ENCODE measurements at places on chromosomes 3 and 15.
A peak's percentile ranks its signal among the peaks of the same experiment; 100 is the strongest.

GRCh38 chr3:6262010-6262409, 598.9 kb upstream of the GRM7 start:
- DNase-seq = no peak

GRCh38 chr3:54279005-54279583, 156.7 kb downstream of the CACNA2D3 start:
- no peak for DNase-seq

- no peak for DNase-seq
Measured at GRCh38 chr15:80507131-80507530, 102.9 kb downstream of the ARNT2 start.

GRCh38 chr3:16279010-16279801, 14.2 kb downstream of the OXNAD1 start:
- DNase-seq = no peak

- peak; percentile 43 for DNase-seq
Measured at GRCh38 chr3:156787926-156788663, 38.1 kb upstream of the LEKR1 start.

GRCh38 chr3:130712718-130713423, 33.8 kb downstream of the PIK3R4 start:
- DNase-seq = no peak

DNA sequence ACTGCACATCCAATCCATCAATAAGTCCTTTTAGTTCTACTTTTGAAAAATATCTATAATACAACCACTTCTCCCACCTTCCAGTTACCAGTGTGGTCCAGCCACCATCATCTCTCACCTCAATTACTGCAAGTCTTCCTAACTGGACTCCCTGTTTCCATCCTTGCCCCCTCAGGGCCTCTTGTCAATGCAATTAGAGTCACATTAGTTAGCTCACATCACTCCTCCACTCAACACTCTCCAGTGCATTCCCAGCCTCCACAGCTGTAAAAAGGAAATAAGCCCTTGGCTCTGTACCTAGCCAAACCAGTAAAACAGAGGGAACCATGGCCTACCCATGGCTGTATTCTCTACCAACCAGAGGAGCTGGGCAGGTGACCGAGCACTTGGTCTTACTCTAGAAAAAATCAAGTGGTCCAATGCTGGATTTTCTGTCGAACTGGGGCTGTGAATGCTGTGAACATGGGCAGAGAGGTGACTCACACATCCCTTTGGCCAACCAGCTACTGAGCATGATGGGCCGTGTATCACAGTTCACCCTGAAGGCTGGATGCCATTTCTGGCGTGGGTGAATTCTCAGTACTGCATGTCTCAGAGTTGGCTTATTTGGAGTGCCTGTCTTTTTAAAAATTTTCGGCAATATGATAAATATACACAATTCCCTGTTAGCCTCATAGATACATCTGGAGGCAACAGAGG, 62.5 kb upstream of the C15orf61 start:
- DNase-seq = no peak

DNA sequence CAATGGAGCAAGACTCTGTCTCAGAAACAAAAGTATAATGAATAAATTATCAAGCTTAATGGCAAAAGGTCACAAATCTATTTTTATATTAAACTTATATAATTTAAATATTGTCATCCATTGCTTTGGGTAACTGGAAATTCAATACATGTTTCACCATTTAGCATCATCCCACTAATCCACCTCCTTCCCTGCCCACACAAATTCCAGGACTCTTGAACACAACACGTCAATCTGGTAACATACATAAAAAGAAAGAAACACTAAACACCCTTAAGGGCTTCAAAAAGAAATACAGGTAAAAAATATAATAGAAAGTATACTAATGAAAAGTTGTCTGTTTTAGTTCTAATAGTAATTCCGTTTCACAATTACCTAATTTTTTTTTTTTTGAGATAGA, 149.4 kb downstream of the STAG1 start:
- no peak for DNase-seq

DNA sequence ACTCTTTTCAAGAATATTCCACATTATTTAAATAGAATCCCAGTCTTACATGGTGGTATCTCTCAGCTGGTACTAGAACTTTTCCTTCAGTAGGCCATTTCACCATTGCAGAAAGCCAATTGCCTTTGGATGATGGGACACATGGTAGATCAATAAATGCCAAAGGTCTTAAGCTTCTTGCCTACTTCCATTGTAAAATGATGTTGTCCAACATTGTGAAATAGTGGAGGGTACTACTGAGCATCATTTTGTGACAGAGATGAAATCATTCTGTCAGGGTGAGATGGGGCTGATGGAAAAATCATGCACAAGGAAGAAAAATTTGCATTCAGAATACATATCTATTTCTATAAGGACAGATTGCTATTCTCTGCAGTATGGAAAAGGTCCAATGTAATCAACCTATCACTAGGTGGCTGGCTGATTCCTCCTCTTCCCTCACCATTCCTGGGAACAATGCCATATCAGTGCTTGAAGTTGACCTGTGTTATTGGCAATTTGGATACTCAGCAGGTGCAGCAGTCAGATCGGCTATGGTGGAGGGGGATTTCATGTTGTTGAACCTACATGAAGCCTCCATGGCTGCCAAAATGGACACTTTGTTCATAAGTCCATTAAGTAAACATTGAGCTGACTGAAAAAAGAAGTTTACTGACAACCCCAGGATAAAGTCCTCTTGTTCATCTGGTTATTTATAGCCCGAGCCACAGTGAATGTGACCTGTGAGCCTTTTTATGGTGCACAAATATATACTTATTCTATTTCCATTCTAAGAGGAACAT, 596.9 kb upstream of the ARPP21 start:
- no peak for DNase-seq

- no peak for DNase-seq
Measured at GRCh38 chr15:50182219-50183013, 420 bp downstream of the SLC27A2 start.

GRCh38 chr15:48580736-48581135, 64.8 kb downstream of the FBN1 start:
- no peak for DNase-seq

DNA sequence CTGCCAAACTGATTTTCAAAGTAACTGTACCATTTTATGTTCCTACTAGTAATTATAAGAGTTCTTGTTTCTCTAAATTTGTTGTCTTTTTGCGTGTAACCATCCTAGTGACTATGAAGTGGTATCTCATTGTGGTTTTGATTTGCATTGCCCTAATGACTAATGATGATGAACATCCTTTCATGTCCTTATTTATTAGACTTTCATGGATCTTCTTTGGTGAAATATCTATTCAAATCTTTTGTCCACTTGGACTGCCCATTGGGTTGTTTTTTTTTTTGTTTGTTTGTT, 3.6 kb downstream of the OXSR1 start:
- no peak for DNase-seq

GRCh38 chr15:87293031-87293430, 963.5 kb downstream of the NTRK3 start:
- no peak for DNase-seq

- no peak for DNase-seq
Measured at GRCh38 chr3:60877188-60877587, 374.1 kb downstream of the FHIT start.

DNA sequence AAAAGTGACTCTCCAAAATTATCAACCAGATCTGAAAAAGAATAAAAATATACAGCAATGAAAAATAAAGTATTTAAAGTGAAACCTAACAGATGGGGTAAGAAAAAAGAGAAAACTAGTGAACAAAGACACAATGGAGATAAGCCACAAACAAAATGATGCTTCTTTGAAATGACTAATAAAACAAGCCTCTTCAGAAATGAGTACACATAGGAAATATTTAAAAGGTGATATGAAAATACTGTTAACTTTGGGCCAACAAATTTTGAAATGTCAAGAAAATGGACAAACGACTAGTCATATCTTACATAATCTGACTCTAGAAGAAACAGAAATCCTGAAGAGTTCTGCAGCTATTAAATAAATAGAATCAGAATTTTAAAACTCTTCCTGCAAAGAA, 164.2 kb downstream of the ERC2 start:
- DNase-seq = no peak

GRCh38 chr3:169390271-169390670, 273.2 kb downstream of the MECOM start:
- no peak for DNase-seq

GRCh38 chr15:41483519-41483918, 10.2 kb upstream of the ITPKA start:
- no peak for DNase-seq

DNA sequence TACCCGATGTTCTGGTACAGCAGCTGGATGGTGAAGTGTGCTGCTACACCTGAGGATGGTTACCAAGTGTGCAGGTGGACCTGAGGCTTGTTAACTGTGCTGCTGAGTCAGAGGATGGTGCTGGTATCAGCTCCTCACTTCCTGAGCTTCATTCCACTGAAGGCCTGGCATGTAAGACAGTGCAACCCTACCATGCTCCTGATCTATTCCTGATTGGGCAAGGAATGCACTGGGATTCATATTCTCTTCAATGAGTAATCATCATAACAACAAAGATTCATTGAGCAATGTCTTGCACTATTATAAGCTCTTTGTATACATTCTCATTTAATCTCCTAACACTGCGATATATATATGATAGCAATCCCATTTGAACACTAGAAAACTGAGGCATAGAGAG, 62.9 kb upstream of the THSD4 start:
- no peak for DNase-seq

DNA sequence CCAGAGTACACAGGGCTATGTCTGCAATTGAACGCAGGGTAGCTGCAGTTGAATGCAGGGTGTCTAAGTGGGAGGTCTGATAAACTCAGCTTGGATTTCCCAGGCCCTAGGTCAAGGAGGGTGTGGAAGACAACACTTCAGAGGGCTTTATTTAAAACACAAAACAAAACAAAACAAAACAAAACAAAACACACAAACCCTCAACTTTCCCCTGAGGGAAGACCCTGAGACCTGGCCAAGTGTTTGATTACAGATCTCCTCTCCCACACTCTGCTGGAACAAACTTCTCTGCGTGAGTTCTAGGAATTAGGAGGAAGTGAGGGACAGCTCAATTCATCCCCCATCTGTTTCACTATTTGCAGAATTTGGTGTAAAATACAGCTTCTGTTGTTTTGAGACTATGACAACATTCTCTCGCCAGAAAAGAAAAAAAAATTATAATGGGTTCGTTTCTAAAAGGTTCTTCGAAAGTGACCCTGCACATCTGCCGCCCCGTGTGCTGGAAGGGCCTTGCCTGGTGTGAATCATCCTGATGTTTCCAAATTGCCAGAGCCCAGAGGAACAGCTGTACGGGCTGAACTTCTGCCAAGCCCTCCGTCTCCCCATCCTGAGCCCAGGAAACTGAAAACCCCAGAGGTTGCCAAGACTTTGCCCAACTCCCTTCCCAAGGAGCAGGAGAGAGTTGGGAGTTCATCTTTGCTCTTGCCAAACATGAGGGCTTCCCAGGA, 73.3 kb upstream of the RAD18 start:
- DNase-seq = no peak

- no peak for DNase-seq
Measured at GRCh38 chr3:183386651-183387050, 41.8 kb downstream of the MCF2L2 start.

- DNase-seq = no peak
Measured at GRCh38 chr3:43076857-43077256, 29.0 kb downstream of the POMGNT2 start.

DNA sequence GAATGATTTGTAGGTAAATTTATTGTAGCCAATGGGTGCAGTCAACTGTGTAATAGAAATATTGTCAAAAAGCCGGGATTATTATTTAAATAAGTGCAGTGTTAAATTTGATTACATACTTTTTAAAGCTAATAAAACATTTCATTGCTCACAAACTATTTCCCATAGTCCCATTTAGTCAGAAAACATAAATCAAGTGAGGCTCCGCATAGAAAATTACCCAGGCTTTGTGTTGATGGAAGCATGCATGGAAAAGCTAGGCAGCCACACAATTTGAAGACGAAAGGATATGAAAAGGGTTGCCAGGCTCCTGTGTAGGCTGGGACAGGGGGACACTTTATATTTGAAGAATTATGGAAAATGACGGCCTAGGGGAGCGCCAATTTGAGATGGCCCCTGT, 82.3 kb downstream of the LRTM1 start:
- no peak for DNase-seq

- no peak for DNase-seq
Measured at GRCh38 chr3:109985943-109986555, 648.7 kb upstream of the DPPA4 start.

- no peak for DNase-seq
Measured at GRCh38 chr15:63545520-63545919, 41.1 kb downstream of the USP3 start.

- DNase-seq = no peak
Measured at GRCh38 chr3:131795390-131796090, 239.3 kb downstream of the CPNE4 start.

DNA sequence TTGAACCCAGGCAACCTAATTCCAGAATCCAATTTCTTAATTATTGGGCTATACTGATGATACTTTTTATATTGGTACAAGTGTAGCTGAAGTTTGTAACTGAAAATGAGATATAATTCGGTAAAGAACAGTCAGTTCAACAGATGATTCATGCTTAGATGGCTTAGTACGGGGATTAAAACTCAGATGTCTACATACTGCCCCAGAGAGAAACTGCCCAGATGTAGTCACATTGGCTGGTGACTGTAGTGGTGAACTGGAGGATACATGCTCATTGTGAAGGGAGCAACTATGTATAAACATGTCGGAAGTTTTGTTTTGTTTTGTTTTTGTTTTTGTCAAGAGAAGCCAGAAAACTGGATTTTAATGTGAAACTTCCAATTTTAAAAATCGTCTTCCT, 179.6 kb downstream of the ADAMTSL3 start:
- DNase-seq = no peak

GRCh38 chr15:62741106-62741505, 301.4 kb upstream of the TPM1 start:
- DNase-seq = no peak

- no peak for DNase-seq
Measured at GRCh38 chr15:90400759-90401314, 12.8 kb downstream of the IQGAP1 start.

DNA sequence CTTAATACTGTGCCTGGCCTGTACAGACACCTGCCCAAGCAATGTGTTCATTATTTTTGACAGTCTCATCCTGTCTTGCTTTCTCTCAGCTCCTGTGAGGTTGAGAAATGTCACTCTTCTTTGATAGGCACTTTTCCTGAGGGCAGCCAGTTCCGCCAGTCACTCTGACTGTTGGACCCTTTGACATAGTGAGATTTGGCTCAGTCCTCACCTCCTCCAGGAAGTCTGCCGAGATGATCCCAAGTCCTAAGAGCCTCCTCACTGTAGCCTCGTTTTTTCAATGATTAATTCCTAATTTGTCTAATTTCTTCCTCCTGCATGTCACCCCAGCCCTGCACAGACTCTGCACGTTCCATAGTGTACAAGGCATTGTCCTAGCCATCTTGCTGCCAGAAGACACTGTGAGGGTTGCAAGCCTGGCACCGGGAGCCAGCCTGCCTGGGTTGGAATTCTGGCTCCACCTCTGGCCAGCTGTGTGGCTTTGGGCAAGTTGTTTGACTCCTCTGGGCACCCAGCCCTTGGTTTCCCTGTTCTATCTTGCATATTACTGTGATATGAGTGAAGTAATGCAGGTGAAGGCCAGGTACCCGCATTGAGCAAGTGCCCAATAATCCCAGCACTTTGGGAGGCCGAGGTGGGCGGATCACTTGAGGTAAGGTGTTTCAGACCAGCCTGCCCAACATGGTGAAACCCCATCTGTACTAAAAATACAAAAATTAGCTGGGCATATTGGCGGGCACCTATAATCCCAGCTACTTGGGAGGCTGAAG, 24.3 kb downstream of the RPLP1 start:
- DNase-seq = no peak

GRCh38 chr3:133763797-133764683, 17.8 kb downstream of the TF start:
- no peak for DNase-seq

- no peak for DNase-seq
Measured at GRCh38 chr3:5054098-5054497, 68.0 kb upstream of the ARL8B start.

All from stimulated activated CD8-positive, alpha-beta memory T cell treated with anti-CD3 and anti-CD28 coated beads, Interleukin-7, amount 100 ng/mL, for 48 hours (primary cell).